ENCODE measurements at places on chromosomes 2 and 18.
A peak's percentile ranks its signal among the peaks of the same experiment; 100 is the strongest.

DNA sequence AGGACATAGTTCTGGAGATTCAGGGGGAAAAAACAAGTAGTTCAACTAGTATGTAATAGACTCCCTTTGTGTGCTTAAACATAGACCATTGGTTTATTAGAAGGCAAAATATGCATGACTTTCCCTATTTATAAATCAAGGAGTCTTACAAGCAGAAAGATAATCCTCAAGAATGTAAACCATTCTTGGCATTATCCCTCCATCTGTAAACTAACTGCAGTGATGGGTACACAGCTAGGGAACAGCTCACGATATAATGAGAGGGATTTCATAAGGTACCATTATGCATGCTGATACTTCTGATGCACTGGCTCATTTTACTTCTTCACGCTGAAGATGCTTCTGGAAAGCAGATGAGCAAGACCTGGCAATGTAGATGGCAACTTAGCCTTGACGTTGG is 878 bp downstream of the FBXO15 start:
- no peak for DNase-seq

DNA sequence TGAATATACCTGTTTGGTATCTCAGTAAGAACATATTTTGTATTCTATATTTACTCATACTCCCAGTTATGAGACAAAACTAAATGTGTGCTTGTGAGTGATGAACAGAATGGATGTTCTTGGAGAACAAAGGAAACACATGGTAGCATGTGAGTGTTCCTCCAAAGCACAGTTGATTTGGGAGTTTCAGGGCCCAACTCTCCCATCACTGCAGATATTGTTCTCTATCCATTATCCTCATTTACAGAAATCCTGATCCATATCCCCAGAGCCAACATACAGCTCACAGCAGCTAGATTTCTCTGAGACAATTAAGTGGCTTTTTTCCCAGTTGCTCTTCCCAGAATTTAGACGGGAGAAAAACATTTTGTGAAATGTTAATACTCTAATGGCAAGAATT is 75.6 kb upstream of the MAPRE2 start:
- no peak for DNase-seq

DNA sequence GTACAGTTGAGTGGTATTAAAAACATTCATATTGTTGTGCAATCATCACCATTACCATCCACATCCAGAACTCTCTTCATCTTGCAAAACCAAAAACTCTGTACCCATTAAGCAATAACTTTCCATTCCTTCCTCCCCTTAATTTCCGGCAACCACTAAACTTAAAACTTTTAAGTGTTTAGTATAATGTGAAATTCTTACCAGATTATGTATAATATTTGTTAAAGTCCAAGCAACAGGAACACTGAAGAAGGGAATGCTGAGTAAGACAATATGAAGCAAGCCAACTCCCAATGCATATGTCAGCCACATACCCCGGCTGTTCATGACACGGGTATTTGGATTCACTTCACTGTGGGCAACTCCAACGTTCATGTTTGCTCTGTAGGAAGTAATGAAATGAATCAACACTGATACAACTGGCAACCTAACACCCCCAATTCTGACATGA is 1.9 kb downstream of the ORMDL1 start:
- DNase-seq: no peak

DNA sequence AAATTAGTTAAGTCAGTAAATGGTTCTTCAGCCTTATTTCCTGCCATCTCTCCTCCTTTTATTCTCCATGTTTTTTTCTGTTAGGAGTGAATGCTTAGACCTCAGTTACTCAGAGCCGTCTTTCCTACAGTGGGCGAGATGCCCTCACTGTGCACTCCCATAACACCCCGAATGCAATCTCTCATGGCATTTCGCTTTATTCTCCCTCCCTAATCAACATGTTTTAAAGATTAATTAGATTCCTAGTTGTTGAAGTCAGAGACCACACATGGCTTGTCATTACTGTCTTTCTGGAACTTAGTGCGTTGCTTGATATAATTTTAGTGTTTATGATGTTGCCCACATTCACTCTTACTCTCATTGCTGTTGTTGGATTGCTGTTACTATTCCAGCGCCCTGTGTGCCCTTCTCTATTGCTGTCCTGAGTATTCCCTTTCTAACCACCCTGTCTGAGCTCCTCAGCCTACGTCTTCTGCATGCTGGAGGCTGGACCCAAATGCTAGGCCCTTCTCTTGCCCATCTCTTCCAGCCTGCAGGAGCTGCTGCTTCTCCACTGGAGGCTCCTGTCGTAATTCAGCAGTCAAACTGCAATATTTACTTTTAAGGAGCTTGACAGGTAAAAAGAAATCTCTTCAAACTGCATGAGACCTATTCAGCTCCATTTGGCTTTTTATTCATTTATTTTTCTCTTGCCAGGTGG is 99.3 kb downstream of the MAP2 start:
- no peak for DNase-seq

- DNase-seq: peak; percentile 79
Measured at GRCh38 chr18:22170421-22171257, 1.2 kb downstream of the GATA6 start.

- no peak for DNase-seq
Measured at GRCh38 chr2:239494578-239494977, 93.8 kb upstream of the HDAC4 start.

DNA sequence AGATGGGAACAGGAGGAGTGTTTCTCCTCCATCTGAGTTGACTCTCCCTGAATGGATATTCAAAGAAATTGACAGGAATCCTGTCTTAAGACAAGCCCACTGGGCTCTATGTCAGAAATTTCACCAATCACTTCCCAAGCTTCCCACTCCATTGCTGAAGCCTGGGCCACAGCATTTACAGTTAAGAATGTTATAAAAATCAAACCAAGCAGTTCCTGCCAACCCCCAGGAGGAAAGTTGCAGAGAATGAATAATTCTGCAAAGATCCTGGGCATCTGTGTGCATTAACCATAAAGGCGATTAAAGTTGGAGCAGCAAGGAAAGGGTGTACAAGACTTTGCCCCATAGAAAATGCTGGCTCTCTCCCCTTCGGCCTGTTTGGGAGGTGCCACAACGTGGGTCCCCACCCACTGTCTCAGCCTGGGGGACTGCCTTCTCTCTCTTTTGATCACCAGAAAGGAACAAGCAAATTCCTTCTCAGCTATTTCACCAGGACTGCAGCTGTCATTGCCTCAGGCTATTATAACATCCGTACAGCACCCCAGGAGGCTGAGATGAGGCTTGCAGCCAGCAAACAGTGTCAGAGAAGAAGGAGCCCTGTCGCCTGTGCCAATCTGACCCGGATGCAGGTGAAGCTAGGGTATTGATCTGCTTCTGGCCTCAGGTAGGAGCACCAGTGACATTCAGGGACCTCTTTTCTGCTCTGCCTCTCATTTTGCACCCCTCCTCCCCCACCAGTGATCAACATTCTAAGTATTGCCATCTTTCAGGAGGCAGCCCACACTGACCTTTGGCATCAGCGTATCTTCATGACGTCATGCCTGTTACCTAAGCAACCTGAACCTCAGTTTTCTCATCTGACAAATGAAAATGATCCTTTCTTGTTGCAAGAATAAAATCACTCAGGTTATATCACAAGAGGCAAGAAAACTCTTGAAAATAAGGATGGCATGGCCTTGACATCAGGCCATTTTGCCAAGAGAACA is 219.0 kb downstream of the SH3BP4 start:
- peak; percentile 63 for DNase-seq

- DNase-seq: no peak
Measured at GRCh38 chr2:156006721-156007618, 325.6 kb downstream of the NR4A2 start.

DNA sequence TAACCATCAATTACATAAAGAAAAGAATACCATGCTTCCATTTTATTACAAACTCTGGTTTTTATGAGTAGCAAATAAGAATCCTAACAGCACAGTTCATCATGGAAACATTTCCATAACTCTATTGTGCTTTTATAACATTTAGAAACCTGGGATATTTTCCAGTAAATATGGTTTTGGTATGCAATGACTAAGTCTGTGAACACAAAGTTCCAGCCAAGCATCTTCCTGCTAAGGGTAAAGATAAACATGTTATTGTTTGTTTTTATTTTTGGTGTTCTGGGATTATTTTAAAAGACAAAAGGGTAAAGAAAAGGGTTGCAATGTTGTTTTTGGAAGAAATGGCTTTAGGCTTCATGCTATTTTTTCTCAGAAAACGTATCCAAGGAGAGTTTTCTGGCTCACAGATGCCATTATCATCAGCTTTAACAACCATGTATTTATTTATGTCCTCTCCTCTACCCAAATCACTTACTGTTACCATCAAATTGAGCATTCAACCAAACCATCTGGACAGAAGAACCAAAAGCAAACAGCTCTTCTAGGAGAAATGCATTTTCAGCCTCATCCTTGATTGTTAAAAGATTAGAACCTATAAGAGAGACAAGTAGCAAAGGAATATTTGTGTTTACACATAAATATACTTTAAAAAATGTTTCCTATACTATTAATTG is 116.0 kb downstream of the PLA2R1 start:
- peak; percentile 77 for DNase-seq

DNA sequence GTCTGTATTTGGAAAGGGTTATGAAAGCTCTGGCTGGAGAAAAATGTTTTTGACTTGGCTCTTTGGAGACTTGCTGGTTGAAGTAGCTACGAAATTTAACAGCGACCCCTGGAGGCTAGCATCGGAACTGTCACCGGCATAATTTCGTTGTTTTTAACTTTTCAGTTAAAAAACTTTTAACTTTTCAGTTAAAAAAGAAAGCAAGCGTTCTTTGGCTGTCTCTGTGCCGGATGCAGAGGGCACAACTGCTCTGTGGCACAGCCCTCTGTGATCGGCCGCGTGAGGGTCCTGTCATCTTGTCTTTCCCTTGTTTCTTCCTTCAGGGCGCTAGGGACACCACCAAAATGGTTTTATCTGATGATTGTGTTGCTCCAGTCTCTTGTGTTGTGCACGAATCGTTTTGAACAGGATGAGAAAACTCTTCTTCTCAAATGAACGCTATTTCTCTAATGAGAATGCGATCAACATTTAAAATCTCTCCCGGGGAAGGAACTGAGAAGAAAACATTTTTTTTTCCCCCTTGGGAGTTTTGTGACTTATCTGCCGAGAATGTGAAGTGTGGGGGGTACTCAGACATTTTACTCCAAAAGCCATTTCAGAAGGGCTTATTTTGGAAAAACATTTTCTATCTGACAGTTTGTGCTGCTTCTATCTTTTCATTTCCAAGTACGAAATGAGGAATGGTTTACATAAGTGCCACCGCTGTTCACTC is 57.1 kb downstream of the ADCYAP1 start:
- DNase-seq: peak; percentile 77

GRCh38 chr2:217753460-217754200 is 249.2 kb downstream of the TNS1 start:
- no peak for DNase-seq

GRCh38 chr2:14907014-14907612 is 274.6 kb downstream of the LRATD1 start:
- DNase-seq: no peak

- no peak for DNase-seq
Measured at GRCh38 chr18:80104364-80104779, 4.7 kb upstream of the ADNP2 start.

- no peak for DNase-seq
Measured at GRCh38 chr2:138948070-138948539, 167.9 kb upstream of the NXPH2 start.

GRCh38 chr2:11697103-11697871 is 27.3 kb upstream of the NTSR2 start:
- peak; percentile 59 for DNase-seq

Data from retina (tissue), 1 donor.